ENCODE measurements at places on chromosomes 5 and 9.

- DNase-seq = peak; percentile 90
Measured at GRCh38 chr9:95508968-95509850, 7.6 kb downstream of the PTCH1 start.

GRCh38 chr9:138020795-138021182 lies 143.2 kb downstream of the CACNA1B start:
- DNase-seq = no peak

GRCh38 chr9:137454145-137454596 lies 5.0 kb downstream of the NSMF start:
- no peak for DNase-seq

DNA sequence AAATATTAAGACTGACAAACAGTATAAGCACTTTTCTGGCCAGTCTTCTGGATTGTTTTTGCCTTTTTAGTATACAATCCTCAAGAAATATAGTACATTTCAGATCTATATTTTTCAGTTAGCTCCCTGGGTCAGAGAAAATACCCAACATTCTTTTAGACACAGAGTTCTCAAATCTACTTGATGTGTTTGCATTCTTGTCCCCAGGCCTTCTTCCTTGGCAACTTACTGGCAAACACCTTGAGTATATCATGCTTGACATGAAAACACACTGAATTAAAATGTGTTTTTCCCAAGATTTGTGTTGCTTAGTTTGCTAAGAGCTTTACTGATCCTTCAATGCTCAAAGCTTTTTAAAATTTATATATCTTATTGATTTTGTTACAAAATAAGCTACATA lies 1413.1 kb upstream of the CDH9 start:
- no peak for DNase-seq

DNA sequence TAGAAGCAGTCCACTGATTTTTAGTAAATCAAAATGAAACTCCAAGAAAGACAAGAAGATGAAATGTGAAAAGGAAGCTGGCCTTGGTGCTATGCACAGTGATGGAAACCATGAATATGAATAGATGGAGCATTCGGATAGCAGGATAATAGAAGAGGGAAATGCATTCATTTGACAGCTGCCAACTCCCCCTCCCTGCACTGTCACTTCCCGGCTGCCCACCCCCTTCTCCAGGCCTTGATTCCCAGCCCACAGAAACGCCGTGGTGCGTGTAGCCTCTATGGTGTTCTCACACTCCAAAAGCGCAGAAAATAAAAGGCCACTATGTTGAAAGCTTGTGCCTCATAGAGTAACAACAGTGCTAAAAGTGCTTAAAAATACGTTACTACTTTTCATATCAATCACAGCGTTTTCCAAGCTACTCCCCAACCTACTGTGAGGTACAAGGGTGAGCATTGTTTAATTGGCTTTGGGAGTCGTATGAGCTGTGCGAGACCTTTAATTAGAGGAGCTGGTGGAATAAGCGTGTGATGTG lies 26.1 kb upstream of the IFNK start:
- peak; percentile 16 for DNase-seq

Measured in right kidney (tissue), 9 donors.